Cortex of kidney (tissue), 1 donor: ENCODE measurements at places on chromosomes 16 and 17.

DNA sequence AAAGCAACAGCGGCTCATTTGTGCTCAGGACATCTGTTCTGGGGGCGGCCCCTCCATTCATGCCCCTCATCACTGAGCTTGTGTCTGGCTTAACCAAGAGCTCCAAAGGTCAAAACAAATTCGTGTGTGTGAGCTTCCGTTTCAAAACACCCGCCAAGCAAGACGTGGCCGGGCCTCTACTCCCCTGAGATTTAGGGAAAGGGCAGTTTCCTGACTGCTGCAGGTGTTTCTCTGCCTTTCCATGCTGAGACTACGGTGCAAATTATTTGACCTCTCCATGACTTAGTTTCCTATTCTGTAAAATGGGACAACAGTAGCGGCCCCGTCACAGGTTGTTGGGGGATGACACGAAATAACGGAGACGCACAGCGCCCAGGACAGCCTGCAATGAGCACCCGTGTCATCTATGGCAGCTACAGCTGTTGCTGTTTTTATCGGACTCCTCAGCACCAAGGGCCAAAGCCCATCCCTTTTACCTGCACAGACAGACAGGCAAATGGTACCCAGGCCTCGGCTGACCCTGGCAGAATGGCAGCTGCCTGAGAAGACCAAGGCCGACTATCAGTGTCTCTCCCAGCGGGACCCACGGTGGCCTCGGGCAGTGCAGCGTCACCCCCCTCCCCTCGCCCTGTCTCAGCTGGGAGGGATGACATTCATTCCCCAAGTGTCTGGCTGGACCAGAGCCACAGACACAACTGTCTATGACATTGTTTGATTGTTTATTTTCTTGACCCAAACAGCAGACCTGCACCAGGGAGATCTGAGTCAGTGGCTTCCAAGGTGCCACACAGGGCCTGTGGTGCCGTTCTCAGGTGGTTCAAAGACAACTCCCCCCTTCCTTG lies 50.7 kb upstream of the DOC2B start:
- DNase-seq = no peak

DNA sequence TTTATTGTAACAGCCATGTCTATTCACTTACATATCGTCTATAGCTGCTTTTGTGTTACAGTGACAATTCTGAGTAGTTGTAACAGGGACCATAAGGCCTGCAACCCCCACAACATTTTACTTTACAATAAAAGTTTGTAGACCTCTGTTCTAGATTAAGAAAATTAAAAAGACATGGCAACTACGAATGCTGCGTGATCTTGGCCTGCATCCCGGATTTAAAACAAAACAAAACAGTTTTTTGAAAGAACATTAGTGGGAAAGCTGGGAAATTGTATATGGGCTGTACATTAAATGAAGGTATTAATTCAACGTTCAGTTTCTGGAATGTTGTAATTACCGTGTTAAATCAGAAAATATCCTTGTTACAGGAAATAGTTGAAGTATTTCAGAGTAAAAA lies 64.1 kb downstream of the RMI2 start:
- no peak for DNase-seq

- DNase-seq = no peak
Observed at GRCh38 chr16:70808371-70808770, 7.4 kb upstream of the VAC14 start.

- no peak for DNase-seq
Observed at GRCh38 chr17:60091109-60091508, 12.4 kb upstream of the HEATR6 start.

DNA sequence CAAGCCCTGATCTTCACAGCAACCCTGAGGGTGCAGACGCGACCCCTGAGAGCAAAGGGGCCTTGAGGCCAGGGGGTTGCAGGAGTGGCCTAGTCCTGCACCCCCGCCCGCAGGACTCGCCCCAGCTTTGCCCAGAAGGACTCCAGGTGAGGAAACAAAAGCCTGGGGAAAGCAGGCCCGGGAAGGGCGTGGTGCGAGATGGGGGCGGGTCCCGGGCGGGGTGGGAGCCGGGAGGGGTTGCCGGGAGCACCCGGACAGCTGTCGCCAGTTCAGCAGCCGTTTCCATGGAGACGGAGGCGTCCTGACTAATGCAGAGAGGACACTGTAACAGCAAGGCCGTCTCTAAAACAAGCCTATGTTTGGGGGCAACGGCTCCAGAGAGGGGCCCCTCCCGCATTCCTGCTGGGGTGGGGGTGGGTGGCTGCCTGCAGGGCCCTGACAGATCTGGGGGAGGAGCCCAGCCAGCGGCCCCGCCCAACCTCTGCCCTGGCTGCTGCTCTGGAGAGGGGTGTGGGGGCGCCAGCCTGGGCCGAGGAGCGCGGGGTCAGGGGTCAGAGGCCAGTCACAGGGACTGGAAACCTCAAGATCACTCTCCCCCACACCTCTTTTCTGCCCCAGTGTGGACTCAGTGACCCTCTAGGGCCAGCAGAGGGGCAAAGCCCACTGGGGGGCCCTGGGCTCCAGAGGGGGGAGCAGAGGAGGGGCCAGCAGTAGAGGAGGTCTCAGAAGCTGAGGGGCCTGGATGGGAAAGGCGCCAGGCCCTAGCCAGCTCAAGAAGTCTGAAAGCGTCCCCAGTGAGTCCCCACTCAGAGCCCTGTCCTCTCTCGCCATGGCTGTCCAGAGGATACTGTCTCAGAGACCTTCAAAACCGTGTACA lies 3.1 kb upstream of the TPPP3 start:
- no peak for DNase-seq

DNA sequence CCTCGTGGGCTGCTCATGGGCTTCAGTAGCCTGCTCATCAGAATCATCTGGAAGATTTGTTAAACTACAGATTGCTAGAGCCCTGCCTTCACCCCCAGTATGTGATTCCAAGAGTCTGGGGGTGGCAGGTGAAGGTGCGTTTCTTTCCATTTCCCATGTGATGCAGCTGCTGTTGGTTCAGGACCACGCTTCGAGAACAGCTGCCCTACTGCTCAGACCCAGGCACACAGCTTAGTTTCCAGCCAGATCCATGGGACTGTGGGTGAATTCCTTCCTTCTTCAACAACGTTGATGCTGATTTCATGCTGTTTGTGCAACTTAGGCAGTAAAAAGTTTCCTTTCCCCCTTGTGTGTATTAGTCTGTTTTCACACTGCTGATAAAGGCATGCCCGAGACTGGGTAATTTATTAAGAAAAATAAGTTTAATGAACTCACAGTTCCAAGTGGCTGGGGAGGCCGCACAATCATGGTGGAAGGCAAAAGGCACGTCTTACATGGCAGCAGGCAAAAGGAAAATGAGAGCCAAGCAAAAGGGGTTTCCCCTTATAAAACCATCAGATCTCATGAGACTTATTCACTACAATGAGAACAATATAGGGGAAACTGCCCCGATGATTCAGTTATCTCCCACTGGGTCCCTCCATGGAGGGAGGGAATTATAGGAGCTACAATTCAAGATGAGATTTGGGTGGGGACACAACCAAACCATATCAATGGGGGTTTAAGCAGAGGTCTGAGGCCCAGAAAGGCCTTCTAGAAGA lies 159.2 kb downstream of the XYLT1 start:
- DNase-seq = no peak

DNA sequence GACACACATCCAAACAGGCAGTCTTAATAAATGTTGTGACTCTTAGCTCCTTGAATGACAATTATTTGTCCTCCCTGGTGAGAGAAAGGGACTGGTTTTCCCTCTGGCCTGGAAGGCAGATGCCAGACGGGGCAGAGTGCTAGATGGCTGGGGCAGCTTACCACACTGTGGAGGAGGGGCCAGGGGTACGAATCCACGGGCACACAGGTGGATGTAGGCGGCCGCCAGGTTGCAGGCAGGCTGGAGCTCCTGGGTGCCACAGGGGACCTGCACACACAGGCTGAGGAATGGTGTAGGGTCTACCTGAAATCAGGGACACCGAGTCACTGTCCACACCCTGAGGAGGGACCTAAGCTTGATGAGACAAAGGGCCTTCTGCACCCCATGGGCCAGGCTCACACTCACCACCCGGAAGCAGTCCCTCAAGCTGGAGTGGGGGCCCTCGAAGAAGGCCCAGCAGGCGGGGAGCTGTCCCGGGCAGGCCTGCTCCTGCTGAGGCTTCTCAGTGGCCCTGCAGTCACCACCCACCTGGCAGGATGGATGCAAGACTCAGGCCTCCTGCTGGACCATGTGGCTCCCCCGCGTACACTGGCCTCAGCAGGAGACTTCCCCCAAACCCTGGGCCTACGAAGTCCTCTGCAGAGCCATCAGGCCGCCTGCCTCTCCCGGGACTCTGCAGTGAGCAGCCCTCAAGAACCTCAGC lies 38.4 kb downstream of the RMI2 start:
- no peak for DNase-seq

GRCh38 chr16:35906440-35906839 lies 2447.0 kb downstream of the TP53TG3F start:
- DNase-seq = no peak
